ENCODE measurements at places on chromosomes 5 and 9. TPM values are rescaled to one million over a fixed set of nuclear protein-coding genes. Genes with fewer than 3 reads are reported as not detected.

NEURL1B gene
- 131 TPM for total RNA-seq

SYK gene
- total RNA-seq, result 3.2 TPM

GRCh38 chr9:16329671-16330113 lies 540.8 kb downstream of the BNC2 start:
- DNase-seq, result no peak

GRCh38 chr5:151427258-151427657 lies 20.1 kb upstream of the SLC36A1 start:
- no peak for DNase-seq

DNA sequence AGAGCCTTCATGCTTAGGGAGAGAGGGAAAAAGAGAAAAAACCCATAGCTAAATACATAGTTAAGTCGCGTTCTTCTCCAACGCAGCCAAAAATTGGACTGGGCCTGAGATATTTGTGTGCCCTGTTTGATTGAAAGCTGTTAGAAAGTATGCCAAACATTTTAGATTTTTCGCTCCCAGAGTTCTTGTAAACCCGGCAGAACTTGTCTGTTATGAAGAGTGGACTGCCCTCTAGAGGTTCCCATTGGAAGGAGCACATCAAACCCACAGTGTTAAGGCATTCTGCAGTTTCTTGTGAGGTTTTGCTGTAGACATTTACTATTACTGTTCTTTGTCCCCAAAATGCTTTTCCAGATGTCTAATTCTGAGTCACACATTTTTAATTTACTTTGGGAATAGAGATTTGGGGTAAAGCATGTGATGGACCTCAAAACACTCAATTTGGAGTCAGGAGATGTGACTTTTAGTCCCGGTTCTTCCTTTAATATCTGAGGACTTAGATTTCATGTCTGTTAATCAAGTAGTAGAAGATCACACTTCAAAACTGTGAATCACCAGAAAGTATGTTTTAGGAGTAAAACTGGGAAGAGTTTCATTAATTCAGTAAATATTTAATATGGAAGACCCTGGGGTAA lies 96.6 kb downstream of the PCSK1 start:
- no peak for DNase-seq

Measured in ascending aorta (tissue), 2 donors.